Activated T-helper 1 cell treated with Interleukin-2 at 50 U/mL for 16 hours (primary cell): ENCODE measurements at places on chromosomes 11 and 22.

DNA sequence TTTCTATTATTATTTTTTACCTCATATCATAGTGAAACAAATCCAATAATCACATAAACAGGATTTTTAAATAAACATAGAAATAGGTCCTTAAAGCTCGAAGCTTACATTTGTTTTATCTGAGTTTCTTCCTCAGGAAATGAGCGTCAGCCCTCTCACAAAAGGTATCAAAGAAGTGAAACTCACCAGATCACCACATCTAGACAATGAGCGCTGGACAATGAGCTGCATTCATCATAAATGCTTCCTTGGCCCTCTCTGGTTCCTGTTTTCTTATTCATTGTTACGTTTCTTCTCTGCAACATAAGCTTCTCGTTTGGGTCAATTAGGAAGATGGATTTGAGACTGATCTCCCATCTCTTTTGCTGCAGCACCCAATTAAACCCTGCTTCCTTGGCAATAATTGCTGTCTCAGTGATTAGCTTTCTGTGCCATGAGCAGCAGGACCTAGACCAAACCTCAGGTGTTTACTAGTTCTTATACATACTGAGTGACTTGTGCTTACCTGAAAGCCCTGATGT, 649.9 kb upstream of the LUZP2 start:
- DNase-seq: no peak

DNA sequence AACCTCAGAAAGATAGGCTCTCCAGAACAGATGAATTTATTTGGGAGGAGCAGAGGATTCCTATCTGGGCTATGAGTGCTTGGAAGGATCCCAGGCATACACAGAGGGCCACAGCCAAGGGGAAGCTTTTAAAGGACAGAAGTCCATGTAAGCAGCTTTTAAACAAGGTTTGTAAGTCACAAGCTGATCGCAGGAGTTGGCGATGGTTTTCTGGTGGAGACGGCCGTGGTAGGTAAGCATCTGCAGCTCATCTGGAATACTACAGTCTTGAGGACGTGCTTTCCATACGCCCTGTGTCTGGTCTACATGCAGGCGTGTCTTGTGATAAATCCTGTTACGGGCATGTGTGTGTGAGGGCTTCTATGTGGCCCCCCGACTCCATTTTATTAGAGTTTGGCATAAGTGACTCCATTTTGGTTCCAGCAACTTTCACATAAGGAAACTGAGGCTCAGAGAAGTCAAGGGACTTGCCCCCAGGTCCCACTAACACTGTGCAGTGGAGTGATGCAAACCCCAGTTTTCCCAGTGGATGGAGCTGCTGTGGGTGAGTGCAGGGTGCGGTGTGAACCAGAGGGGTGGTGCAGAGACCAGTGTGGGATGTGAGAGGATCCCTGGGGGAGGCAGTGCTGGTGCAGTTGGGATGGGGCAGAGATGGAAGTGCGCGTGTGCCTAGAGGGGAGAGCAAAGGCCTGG, 11.8 kb upstream of the ACY3 start:
- DNase-seq: no peak

- DNase-seq: no peak
Observed at GRCh38 chr11:109972939-109973338, 120.3 kb upstream of the ZC3H12C start.

- DNase-seq: no peak
Observed at GRCh38 chr22:21594865-21595452, 27.4 kb downstream of the UBE2L3 start.

- no peak for DNase-seq
Observed at GRCh38 chr11:88689548-88690240, 352.2 kb upstream of the CTSC start.

DNA sequence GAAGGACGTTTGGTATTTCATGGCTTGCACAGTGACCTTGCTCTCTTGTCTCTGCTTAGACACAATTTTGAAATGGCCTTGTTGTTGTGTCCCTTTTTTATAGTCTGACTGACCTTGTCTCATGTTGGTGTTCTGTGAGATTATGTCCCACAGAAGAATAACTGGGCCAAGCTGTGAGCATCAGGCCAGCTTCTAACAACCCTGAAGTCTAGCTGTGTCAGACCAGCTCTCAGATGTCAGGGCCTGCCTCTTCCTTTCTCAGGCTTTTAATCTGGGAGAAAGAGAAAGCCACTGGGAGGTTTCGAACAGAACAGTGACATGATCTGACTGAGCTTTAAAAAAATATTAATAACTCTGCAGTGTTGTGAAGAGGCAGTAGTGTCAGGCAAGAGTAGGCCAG, 2.0 kb upstream of the UEVLD start:
- DNase-seq: no peak

GRCh38 chr11:11324090-11324489, 29.0 kb downstream of the CSNK2A3 start:
- no peak for DNase-seq

DNA sequence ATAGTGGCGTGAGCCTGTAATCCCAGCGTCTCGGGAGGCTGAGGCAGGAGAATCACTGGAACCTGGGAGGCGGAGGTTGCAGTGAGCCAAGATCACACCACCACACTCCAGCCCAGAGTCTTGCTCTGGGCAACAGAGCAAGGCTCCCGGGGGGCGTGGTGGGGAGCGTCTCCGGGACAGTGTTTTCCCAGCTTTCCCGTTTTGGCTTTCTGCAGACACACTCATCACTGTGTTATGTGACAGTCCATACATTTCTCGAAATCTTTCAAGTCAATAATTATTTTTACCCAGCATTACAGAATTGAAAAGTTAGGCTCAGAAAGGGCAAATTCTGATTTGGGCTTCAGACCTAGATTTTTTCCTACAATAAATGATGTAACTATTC, 31.7 kb downstream of the NEAT1 start:
- DNase-seq: no peak

DNA sequence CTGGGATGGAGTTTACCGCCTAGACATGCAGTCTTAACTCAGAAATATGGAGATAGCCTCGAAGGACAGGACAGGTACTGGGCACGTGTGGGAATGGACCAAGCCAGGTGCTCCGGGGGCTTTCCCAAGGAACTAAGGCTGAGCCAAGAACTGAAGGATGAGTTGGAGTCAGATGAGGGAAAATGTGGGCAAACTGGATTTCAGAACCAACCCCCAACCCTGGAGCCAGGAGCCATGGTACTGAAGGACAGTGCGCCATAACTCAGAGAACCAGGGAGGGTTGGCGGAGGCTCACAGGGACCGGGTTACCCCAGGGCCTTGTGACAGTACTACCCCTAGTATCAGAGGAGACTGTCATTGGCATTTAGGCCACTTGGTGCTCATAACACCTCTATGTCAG, 2.5 kb upstream of the MIF start:
- DNase-seq: no peak

GRCh38 chr11:11782532-11783110, 59.2 kb upstream of the USP47 start:
- DNase-seq: no peak

- DNase-seq: no peak
Observed at GRCh38 chr11:128625326-128625725, 38.0 kb upstream of the ETS1 start.

GRCh38 chr11:30322191-30322590, 713 bp upstream of the ARL14EP start:
- DNase-seq: no peak

DNA sequence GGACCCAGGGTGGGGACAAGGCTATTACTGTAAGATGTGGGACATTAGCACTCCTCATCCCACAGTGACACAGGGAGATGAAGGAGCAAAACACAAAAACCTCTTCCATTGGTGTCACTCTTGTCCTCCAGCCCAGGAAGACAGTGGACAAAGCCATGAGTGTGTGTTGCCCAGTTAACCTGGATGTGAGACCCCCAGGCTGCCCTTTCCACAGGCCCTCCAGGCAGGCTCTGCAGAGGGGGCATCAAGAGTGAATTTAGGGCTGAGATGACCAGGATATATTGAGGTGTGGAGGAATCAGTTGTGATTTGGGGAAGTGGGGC, 111.3 kb downstream of the GGTLC2 start:
- no peak for DNase-seq

DNA sequence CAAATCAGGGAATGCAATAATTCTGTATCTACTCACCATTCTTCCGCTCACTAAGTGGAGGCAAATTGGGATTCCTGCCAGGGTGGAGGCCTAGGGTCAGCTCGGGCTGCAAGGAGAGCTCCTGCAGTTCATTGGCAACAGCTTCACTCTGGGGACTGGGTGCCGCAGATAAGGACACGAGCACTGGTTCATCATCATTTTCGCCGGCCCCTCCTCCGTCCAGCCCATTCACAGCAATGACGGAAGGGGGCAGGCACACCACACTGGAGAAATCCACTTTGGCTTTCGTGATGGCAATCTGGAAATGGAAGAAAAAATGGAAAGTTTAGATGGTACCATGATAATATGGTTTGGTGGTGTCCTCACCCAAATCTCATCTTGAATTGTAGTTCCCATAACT, 84.4 kb downstream of the MRTFA start:
- no peak for DNase-seq

DNA sequence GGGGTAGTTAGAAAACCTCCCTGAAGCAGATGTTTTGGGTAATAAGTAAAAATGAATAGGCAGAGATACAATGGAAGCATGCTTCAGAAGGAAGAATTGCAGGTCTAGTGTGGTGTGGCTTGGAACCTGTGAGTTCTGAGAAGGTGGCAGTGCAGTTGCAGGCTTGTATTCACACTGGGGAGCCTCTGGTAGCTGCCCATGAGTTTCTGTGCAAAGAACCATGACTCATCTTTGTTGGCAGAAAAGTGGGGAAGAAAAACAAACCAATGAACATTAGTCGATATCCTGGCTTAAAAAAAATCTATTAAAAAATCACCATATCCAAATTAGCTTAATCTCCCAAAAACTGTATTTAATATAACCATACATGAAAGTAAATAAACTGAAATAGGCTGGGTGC, 232.6 kb downstream of the FAT3 start:
- no peak for DNase-seq

DNA sequence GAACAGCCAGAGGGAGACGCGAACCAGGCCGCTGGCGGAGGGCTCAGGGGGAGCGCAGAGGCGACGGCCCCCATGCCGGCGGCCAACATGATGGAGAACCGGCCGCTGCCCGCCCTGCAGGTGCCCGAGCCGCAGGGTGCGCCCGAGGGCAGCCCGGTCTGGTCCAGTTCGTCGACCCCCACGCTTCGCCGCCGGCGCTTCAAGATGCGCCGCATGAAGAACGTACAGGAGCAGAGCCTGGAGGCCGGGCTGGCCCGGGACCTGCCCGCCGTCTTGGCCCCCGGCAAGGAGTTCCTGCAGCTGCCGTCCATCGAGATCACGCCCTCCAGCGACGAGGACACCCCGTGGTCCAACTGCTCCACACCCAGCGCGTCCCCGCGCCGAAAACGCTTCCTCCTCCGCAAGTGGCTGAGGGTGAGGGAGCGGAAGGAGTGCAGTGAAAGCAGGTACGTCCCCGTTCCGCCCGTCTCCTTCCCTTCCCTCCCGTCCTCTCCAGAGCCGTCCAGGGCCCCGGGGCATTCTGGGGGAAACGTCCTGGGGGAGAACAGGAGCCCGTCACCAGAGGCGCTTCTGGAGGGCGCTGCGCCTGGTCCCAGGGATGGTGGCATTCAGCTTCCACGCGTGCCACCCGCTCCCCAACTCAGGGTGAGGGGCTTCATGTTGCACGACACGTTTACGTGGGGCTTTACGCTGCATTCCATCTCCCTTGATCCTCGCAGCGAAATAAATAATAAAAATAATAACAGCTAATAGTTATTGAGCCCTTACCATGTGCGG, 840 bp downstream of the GRAMD1B start:
- DNase-seq: peak; percentile 43

DNA sequence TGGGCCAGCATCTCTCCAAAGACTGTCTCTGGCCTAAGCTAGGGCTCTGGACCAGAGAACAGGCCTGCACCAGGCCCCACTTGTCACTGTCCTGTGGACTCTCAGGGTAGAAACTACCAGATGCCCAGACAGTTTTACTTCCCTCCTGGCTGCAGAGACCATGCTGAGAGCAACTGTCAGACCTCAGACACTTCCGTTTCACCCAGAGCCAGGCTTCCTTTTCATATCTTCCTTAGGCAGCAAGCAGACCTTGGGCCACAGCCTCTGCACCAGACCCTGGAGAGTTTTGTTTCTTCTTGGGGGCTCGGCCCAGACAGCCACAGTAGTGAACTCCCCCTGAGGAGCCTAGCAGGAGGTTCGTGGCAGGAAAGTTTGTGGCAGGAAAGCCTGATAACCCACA, 12.1 kb upstream of the FCHSD2 start:
- no peak for DNase-seq

DNA sequence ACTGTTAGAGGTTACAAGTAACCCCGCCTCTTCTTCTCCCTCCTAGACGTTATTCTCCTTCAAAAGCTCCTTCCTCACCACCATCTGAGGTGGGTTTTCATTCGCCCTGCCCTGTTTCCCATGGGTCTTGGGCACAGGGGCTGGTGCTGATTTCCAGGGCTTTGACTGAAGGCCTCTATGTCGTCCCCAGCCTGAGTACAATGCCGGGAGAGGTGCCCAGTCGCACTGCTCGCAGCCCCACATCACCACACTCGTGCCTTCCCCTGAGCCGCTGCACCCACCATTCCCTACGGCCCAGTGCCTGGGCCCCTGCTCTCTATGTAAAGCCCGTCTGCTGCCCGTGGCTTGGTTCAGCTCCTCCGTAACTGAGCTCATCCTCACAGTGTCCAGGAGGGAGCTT, 169.8 kb downstream of the DSCAML1 start:
- DNase-seq: no peak
